ENCODE measurements at places on chromosomes 1 and 21. TPM values are rescaled to one million over a fixed set of nuclear protein-coding genes. Genes with fewer than 3 reads are reported as not detected.

DNA sequence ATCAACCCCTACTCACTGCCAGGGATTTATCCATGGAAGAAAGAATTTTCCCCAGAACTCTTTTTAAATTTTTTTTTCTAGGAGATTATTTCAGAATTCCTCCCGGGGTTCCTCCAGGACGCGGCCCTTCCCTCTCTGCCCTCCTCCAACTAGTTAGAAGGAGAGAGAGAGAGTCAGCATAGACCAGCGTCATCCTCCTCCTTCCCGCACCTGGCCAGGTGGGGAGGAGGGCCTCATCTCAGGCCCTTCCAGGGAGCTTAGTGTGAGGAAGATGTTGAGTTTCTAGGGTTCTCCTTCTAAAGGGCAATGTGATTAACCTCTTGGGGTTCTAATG is 63.6 kb downstream of the CDK18 start:
- no peak for DNase-seq
- no peaks in the 10 kb centered on the region for H3K36me3 ChIP-seq
- no peak overlapping the region for H3K27ac ChIP-seq
- H3K4me3 ChIP-seq, result no peak overlapping the region
- H3K4me1 ChIP-seq, result no peaks in the 10 kb centered on the region

- no peaks in the 10 kb centered on the region for H3K4me1 ChIP-seq
- H3K27ac ChIP-seq, result no peak overlapping the region
- H3K36me3 ChIP-seq, result peaks cover 100% of the 10 kb centered on the region
- no peak for DNase-seq
These were observed 54.6 kb downstream of the STXBP3 start for GRCh38 chr1:108801101-108801500.

DNA sequence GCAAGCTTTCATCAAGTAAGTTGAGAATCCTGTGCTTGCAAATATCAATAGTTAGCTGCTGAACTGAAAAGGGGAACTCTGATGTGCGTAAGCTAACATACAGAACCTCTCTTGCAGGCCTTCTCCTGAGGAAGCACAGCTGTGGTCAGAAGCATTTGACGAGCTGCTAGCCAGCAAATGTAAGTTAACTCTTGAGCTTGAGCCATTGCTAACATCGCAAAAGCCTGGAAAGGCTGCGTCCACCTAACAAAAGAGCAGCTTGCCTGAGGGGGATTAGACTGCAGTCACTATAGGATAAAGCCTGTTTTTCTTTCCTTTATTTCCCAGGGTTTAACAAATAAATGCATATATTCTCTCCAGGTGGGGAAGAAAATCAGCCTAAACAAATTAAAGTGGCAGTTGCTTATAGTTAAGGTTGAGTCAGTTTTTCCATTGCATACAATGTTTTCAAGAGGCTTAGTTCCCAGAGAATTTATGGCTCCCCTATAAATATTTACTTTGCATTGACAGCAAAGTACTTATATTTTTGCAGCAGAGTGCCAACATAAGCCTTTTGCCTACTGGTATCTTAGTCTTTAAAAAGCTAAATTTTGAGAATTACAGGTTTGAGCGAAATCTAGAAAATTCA is 1.5 kb downstream of the RGS2 start:
- peaks cover 30% of the 10 kb centered on the region for H3K36me3 ChIP-seq
- peak; percentile 72 for DNase-seq
- H3K27me3 ChIP-seq, result no peaks in the 10 kb centered on the region
- peak overlapping the region; percentile 90 for H3K4me3 ChIP-seq
- H3K27ac ChIP-seq, result peak overlapping the region; percentile 93

DNA sequence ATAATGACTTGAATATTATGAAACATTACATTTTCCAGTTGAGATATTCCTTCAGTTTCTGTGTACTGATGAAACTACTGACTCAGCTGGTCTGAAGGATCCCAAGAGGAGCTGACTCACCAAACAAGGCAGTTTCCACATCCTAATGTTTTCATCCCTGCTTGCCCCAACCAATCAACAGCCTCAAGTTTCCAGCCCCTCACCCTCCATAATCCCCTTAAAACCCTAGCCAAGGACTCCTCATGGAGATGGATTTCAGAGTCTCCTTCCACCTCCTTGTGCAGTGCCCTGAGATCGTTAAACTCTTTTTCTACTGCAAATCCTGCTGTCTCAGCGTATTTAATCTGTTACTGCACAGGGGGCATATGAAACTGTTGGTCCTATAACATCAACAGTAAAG is 83.1 kb upstream of the HAO2 start:
- H3K36me3 ChIP-seq, result no peaks in the 10 kb centered on the region
- H3K4me1 ChIP-seq, result no peaks in the 10 kb centered on the region
- H3K27ac ChIP-seq, result no peak overlapping the region
- H3K27me3 ChIP-seq, result no peaks in the 10 kb centered on the region

DNA sequence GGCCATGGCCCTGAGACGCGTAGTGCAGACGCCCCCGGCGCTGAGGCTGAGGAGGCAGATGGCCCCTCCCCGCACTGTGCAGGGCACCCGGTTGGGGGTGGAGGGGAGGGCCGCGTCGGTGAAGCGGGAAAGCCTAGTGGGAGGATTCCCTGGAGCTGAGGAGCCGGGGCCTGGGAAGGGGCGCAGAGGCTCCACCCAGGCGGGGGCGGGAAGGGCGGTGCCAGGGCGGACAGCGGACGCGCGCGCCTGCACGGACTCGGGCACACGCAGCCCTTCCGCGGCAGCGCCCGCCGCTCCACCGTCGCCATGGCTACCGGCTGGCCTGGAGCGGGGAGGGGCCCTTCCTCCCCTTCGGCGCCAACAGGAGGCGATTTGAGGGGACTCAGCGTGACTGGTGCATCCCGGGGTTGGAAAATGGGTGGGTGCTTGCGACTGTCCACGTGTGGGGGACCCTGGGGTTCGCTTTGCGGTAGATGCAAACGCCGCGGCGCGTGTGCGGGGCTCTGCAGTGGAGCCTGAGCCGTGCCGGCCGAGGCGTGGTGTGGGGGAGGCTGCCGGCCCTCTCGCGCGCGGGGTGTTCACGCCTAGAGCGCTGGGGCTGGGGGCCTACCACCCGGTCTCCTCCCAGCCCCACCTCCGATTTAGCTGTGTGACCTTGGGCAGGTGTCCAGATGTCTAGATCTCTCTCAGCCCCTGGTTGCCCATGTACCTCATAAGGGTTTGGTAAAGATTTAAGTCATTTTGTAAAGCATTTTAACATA is 35.1 kb downstream of the PTPRF start:
- H3K4me3 ChIP-seq, result peak overlapping the region; percentile 72
- H3K27me3 ChIP-seq, result peaks cover 13% of the 10 kb centered on the region
- H3K27ac ChIP-seq, result no peak overlapping the region

DNA sequence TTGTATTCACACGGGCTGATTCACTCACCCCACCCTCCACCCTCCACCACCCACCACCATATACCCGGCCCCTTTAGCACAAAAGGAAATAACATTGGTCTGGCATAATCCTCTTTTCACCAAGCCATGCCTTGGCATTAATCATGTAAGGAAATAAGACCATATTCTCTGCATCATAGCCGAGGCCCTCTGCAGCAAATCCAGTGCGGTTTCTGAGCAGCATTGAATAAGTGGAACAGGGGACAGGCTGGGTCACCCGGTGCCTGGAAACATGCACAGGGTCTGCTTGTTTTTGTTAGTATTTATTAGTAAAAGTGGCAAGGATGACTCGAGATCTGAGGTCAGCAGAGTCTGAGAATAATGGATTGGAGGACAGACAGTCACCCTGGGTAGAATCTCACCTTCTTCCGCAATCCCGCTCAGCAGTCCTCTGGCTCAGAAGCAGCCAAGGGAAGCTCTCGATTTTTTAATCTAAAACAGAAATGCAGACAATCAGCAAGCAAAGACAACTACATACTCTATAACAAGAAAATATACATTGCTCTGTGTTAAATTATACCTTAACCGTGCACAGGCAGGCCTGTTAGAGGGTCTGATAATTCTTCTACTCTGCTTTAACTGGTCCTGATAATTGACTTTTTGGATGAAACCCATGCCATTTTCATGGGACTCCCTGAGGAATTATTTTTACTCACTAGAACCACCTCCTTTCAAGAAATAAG is 52.4 kb upstream of the CDC42BPA start:
- no peaks in the 10 kb centered on the region for H3K36me3 ChIP-seq
- H3K4me3 ChIP-seq, result no peak overlapping the region
- no peak for DNase-seq
- no peaks in the 10 kb centered on the region for H3K27me3 ChIP-seq

DNA sequence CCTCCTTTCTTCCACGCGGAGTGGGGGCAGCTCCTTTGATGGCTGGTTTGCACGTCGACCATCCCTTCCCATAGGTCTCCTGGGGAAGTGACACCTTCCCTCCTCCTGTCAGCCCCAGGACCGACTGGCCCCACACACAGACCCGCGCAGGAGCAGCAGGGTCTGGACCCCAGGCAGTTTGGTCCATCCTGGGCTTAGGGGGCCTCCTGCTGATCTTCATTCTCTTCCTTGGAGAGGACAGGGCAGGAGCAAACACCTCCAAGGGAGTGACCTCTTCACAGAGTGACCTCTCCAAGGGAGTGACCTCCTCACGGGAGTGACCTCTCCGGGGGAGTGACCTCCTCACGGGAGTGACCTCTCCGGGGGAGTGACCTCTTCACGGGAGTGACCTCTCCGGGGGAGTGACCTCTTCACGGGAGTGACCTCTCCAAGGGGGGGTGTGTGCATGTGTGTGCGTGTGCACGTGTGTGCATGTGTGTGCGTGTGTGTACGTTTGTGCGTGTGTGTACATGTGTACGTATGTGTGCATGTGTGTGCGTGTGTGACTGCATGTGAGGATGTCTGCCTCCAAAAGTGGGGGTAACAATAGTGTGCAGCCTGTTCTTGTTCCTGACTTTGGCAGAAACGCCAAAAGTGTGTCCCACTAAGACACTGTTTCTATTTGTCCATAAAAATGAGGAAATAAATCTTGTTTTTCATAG is 29.8 kb downstream of the COL6A1 start:
- H3K36me3 ChIP-seq, result no peaks in the 10 kb centered on the region
- no peak overlapping the region for H3K4me3 ChIP-seq
- no peaks in the 10 kb centered on the region for H3K4me1 ChIP-seq
- peaks cover 9% of the 10 kb centered on the region for H3K27me3 ChIP-seq
- H3K27ac ChIP-seq, result no peak overlapping the region

DMAP1 gene
- 51.6 TPM for polyA plus RNA-seq

GRCh38 chr21:15434163-15434905 is 295.4 kb upstream of the USP25 start:
- H3K27me3 ChIP-seq, result no peaks in the 10 kb centered on the region
- H3K4me3 ChIP-seq, result no peak overlapping the region
- no peaks in the 10 kb centered on the region for H3K4me1 ChIP-seq
- DNase-seq, result no peak

CD1E gene
- polyA plus RNA-seq, result 3.0 TPM

- DNase-seq, result no peak
- no peaks in the 10 kb centered on the region for H3K36me3 ChIP-seq
- H3K27ac ChIP-seq, result no peak overlapping the region
- H3K4me1 ChIP-seq, result no peaks in the 10 kb centered on the region
- H3K27me3 ChIP-seq, result no peaks in the 10 kb centered on the region
These were observed 520.4 kb upstream of the CXADR start for GRCh38 chr21:16992448-16992847.

HES5 gene
- polyA plus RNA-seq, result not detected

GRCh38 chr1:182656842-182657397 is 27.5 kb downstream of the RGS8 start:
- no peak for DNase-seq
- H3K36me3 ChIP-seq, result no peaks in the 10 kb centered on the region
- no peak overlapping the region for H3K4me3 ChIP-seq
- no peak overlapping the region for H3K27ac ChIP-seq
- no peaks in the 10 kb centered on the region for H3K27me3 ChIP-seq
- no peaks in the 10 kb centered on the region for H3K4me1 ChIP-seq

DNA sequence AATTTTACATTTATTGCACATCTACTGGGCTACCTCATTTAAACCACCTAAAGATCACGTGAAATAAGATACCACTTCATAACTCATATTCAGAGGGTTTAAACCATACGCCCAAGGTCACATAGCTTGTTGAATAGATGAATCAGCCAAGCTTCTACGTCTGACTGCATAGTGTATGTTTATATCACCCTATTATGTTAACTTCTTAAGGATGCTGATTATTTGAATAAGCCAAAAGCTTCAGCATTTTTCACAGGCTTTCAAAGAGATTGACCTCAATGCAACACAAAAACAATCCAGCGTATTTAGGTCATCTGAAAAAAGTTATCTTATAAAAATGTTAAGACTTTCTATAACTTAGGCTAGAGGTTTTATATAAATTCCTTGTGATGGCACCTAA is 373.8 kb downstream of the TGFB2 start:
- H3K4me3 ChIP-seq, result no peak overlapping the region
- no peaks in the 10 kb centered on the region for H3K27me3 ChIP-seq
- H3K4me1 ChIP-seq, result no peaks in the 10 kb centered on the region
- H3K36me3 ChIP-seq, result no peaks in the 10 kb centered on the region
